ENCODE measurements at places on chromosomes 2 and 18. TPM values are rescaled to one million over a fixed set of nuclear protein-coding genes. Genes with fewer than 3 reads are reported as not detected.

Gene MAP2
- 0.27 TPM for total RNA-seq

Gene CHRNG
- total RNA-seq: not detected

Gene ATP6V1B1
- total RNA-seq: not detected

Gene ONECUT2
- 0.02 TPM for total RNA-seq

Gene DNAJC5G
- total RNA-seq: 0.19 TPM

Gene SERPINB7
- total RNA-seq: not detected

Gene DOK1
- 24.5 TPM for total RNA-seq

Gene SLC16A14
- 1.1 TPM for total RNA-seq

Gene ANO7
- 1.4 TPM for total RNA-seq

Gene TOGARAM2
- 9.6 TPM for total RNA-seq

Gene AGAP1
- total RNA-seq: 2.0 TPM

Gene C2orf72
- 0.34 TPM for total RNA-seq

- DNase-seq: no peak
Observed at GRCh38 chr2:43576981-43577892, 18.6 kb downstream of the THADA start.

GRCh38 chr2:21367421-21367820 is 243.7 kb downstream of the TDRD15 start:
- DNase-seq: no peak

- no peak for DNase-seq
Observed at GRCh38 chr2:72008608-72009007, 139.1 kb downstream of the CYP26B1 start.

- DNase-seq: peak; percentile 24
Observed at GRCh38 chr18:13680612-13681011, 45.7 kb downstream of the FAM210A start.

- DNase-seq: no peak
Observed at GRCh38 chr2:235300368-235301201, 193.3 kb upstream of the AGAP1 start.

- no peak for DNase-seq
Observed at GRCh38 chr18:40133253-40133652, 1821.8 kb upstream of the PIK3C3 start.

- no peak for DNase-seq
Observed at GRCh38 chr2:60857056-60857455, 24.3 kb upstream of the REL start.

DNA sequence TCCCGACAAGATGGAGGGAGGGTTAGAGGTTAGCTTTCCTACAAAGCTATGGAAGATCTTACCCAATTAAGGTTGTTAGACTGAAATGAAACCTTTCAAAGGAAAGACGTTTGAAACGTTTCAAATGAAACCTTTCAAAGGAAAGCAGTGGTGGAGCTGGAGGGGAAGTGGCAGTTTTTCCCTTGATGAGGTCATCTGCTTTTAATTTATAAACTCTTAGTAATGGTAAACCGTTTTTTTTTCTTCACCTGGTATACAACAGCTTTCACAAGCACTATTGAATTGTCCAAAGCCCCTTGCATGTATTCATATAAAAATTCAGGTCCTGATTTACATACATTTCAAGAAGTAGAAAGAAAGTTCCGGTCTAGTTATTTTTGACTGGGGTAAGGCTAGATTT is 7.4 kb downstream of the PMAIP1 start:
- DNase-seq: peak; percentile 34

DNA sequence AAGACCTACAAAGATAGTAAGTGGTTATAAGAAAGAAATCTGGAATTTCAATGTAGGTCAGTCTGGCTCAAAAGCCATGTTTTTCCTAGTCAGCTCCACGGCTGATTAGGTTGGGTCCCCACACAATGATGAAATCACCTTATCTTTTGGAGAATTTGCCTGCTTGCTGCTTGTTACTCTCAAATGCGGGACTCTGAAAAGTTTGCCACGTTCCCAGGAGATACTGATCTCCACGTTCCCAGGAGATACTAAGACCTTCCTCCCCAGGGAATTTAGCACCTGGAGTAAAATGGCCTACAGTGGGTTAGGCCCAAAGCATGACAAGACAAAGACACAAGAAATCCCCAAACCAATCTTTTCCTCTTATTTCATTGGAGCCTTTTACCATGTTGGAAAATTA is 449.6 kb downstream of the TNS1 start:
- DNase-seq: no peak

DNA sequence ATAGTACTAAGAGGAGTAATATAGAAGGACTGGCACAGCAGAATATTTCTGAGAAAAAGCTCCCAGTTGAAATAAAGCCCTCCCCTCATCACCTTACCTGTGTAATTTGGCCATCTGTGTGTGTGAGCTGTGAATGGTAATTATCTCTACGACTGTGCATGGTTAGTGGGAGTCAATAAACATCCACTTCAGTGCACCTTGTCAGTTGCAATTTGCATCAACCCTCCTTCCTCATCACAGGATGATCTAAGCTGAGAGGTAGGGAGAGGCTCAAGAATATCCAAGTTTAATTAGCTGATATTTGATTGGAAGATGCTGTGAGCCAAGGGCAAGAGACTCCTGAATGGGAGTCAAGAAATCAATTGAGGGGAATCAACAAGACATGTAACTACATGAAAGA is 694.9 kb upstream of the KLHL29 start:
- DNase-seq: no peak

DNA sequence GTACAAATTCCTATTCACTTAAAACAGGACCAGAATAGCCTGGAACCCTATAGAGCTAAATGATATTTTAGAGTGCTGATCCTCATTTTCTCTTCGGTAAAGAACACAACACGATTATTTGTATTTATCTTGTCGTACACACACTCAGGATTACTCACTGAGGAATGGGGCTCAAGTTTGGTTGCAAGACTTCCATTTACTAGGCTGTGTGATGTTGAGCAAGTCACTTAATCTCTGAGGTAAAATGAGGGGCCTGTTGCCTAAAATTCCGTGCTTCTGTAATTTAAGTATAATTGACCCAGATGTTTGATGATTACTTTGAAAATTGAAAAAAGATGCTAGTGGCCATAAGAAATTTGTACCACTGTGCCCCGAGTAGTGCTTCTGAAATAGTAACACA is 42.6 kb upstream of the MAP4K3 start:
- no peak for DNase-seq

DNA sequence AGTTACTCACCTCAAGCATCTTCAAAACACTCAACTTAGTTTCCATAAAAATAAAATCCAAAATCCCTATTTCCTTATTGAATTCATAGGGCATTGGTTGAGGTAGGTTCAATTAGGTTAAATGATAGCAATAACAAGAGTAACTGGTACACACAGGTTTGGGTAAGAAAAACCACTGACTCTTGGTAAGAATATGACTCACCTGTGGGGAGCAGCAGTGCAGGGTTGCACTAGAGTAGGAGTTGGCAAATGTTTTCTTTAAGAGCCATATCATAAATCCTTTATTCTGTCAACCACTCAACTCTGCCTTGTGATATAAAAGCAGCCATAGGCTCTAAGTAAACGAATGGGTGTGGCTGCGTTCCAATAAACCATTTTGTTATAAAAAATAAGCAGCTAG is 71.4 kb upstream of the CDH20 start:
- no peak for DNase-seq

DNA sequence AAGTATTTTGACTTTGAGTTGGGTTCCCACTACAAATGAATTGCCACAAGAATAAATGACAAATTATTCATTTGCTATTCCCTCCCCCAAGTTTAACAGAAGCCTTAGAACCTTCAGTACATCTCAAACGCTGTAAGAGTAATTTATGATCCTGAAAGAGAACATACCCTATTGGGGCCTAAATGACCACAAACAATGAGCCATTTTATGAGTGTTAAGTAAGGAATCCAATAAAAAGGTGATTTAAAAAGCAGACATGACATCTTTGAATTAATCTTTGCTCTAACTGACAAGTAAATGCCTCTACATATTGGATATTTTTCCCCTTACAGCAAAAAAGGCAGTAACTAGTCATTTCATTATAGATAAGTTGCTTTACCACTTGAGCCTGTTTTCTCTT is 136.9 kb downstream of the NRXN1 start:
- DNase-seq: no peak

GRCh38 chr2:26647981-26648380 is 6.8 kb upstream of the CIB4 start:
- no peak for DNase-seq

DNA sequence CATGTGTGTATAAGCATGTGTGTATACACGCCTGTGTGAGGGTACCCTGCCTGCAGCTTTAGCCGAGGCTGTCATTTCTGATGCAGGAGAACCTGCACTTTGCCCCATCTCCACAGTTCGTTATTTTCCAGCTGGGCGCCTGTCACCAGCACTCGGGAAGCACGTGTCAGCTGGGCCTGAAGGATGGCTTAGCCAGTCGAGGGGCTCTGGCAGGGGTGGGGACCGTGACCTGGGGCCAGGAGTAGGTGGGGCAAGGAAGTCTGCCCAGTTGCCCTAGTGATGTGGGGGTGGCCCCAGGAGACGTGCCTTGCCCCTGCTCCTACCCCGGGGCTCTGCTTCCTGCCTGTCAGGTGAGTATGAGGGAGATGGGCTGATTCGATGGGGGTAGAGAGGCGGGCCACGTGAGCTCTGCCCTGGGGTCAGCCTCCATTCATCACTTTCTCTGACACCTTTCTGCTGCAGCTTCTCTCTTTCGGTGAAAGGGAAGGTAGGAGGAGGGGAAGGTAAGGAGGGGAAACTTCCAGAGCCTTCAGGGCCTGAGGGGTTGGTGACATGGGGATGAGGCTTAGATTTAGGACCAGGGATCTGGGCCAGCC is 130.6 kb upstream of the SKOR2 start:
- DNase-seq: no peak

GRCh38 chr2:10426726-10427617 is 21.2 kb downstream of the ODC1 start:
- DNase-seq: no peak

GRCh38 chr18:573385-573784 is 6.8 kb upstream of the CETN1 start:
- no peak for DNase-seq

GRCh38 chr2:38517284-38517683 is 85.4 kb downstream of the HNRNPLL start:
- DNase-seq: no peak
